ENCODE measurements at places on chromosomes 7 and 10.

- DNase-seq = no peak
These were observed 44.4 kb upstream of the COMMD3 start for GRCh38 chr10:22271786-22272185.

DNA sequence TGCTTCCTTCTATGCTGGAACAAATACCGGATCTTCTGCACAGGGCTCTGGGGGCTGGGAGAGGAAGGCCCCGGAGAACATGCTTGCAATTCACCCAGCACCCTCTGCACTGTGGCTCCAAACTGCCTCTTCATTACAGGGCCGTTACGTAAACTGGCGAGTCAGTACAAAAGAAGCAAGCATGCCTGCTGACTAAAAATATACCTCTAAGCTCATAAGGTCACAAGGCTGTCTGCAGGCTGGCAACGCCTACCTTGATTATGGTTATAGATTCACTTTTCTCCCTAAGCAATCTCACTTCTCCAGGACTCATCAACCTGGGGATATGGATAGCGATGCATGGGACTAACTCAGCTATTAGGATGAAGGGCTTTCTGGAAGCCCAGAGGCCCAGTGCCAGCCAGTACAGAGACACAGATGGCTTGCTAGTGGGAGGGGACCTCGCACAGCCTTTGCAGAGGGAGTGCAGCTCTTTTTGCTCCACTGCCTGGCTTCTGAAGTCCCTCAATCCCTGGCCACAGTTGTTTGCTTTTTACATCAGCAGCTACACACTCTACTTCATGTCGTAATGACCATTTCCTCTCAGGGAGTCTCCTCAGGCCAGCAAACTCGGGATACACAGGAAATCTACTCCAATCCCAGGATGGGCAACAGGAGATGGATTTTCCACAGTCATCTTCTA lies 96.1 kb downstream of the SH3PXD2A start:
- peak; percentile 42 for DNase-seq

- no peak for DNase-seq
These were observed 115.5 kb upstream of the AFAP1L2 start for GRCh38 chr10:114519756-114520293.

DNA sequence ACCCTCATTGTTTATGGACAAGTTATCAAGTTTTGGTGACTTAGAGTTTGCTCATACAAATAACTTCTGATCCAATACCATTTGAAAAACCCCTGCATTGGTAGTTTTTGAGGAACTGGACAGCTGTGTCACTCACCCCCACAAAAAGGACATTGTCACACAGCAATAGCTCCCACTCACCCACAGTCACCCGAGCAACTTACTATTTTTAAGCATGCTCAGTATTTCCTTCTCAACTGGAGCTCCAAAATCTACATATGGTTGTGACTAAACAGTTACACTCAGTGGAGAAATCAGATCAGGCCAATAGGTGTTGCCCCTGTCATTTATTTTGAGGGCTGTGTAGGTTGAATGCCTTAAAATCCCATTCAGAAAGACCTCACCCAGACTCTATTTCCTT lies 165.2 kb upstream of the AUTS2 start:
- no peak for DNase-seq

- no peak for DNase-seq
These were observed 12.1 kb upstream of the CCNY start for GRCh38 chr10:35324196-35324595.

- no peak for DNase-seq
These were observed 56.4 kb downstream of the SGMS1 start for GRCh38 chr10:50567384-50567783.

GRCh38 chr10:100174699-100175677 lies 10.8 kb downstream of the ERLIN1 start:
- no peak for DNase-seq

DNA sequence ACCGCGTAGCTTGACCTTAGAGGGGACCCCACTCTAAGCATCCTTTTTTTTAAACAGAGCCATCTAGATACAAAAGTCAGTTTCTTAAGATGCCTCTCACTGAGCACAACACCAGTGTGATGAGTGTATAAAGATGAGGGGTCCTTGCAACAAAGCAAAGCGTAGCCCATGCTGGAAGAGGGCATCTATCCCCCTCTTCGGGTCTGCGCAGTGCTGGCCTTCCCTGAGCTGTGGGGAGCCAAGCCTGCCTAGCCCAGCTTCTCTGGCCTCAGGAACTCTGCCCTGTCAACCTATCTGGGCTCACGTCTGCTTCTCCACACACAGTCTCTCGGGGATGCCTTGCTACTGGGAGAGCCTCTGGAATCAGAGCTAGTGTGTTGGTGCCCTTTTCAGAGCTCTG lies 114.0 kb downstream of the NT5C2 start:
- DNase-seq = no peak

GRCh38 chr7:45984386-45985295 lies 63.6 kb upstream of the IGFBP3 start:
- no peak for DNase-seq

DNA sequence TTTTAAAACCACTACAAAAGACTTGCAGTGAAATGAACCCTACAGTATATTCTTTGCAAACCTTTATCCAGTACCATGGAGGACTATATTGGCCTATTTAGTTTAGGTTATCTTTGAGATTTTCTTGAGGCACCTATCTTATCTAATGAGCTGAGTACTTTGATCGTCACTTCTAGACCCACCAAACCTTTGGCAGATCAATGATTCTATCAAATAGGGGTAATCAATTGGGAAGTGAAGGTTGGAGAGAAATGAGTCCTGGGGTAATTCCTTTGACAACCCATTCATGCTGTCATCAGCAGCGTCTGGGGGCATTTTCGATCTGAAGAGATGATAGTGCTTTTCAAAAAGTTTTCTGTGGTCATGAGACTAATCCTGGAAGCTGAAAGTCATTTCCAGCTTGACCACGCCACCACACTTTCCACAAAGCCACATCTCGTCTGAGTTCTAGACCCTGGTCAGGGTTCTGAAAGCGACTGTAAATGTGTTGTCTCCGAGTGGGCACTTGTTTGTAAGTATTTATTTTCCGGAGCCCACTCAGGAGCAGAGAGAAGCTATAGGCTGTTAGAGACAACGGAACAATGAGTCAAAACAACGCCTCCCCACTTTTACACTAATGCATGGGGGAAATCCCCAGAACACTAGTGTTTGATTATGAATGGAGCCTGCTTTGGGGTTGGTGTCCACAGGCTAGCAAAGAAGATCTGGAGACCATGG lies 4.8 kb downstream of the EGR2 start:
- DNase-seq = no peak

- DNase-seq = no peak
These were observed 574.9 kb downstream of the CCSER2 start for GRCh38 chr10:84903320-84903719.

GRCh38 chr7:94400022-94400421 lies 5.3 kb downstream of the COL1A2 start:
- DNase-seq = no peak

DNA sequence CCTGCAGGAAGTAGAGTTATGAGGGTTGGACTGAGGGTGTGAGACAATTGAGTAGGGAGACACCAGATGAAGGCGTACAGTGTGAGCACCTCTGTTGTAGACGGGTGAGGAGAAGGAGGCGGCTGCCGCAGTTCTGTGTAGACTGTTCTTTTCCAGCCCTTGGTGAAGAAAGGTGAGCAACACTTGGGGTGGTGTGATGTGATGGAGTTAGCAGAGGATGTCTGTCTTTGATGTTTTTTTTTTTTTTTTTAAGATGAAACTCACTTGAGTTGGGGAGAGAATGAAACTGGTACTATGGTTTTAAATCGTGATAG lies 42.8 kb upstream of the RNF216 start:
- no peak for DNase-seq

DNA sequence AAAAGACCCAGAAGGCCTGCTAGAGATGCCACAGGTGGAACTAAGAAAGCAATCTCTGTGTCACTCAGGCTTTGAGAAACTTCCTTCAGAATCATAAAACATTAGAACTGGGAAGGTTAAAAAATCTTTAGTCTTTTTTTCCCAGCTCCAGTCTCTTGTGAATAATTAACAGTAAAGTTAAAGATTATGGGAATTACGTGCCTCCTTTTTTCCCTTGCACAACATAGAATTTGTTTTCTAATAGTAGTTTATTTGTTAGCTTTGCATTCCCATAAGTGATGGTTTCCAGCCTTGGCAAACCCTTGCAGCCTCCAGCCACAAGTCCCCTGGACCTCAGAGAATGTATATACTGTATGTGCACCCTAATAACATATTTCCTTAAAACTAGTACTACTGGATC lies 128.3 kb downstream of the TPST1 start:
- DNase-seq = no peak

DNA sequence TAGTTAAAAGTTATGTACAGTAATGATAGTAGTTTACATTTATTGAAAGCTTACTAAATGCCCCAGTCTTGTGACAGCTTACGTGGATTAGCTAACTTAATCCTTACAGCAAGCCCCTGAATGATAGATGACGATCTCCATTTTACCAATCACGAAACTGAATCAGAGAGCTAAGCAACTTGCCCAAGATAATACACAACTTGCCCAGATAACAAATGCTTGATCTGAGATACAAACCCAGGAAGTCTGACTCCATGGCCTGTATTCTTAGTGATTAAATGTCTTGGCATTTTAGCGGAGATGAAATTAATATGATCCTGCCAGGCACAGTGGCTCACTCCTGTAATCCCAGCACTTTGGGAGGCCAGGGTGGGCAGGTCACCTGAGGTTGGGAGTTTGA lies 46.9 kb upstream of the FMC1 start:
- no peak for DNase-seq

DNA sequence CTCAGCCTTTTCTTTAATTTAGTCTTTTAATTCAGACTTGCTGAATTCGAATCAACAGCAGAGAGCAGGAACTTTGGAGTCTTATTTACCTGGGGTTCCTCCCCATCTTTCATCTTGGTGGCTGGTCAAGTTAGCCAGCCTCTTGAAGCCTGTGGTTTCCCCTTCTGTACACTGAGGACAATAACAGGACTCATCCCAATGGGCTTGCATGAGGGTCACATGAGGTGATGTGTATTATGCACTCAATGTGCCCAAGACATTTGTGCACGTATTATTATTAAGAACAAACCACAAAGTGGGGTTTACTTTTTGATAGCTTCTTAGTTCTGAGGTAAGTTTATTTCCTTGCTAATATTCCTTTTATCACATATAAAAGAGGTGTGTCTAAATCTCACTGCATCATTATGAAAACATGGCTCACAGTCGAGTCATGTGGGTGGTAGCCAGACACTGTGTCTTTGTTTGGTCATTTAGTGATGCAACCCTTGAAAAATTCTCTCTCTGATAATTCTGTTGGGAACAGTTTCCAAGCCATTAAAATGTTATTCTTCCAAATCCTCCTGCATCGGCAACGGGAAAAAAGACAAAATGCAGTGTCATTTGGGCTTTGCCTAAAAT lies 86.5 kb upstream of the GRB10 start:
- DNase-seq = no peak

Data from C1 segment of cervical spinal cord (tissue), 14 donors.